ENCODE measurements at places on chromosomes 2 and 18.

DNA sequence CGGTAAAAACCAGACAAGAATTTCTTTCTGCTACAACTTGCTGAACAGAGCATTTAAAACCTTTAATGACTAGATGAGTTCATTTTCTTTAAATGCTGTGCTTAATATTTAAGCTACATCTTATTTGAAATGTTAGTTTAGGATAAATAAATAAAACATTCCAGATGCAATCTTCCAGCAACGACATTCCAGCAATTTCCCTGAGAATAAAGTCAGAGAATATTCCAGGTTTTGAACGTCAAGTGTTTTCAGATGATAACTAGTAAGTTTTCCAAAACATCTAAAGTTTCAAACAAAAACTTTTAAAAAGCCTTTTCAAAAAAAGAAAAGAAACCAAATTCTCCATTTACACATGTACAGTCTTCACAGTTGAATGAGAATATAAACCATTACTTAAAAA is 104.8 kb downstream of the PPP1R1C start:
- no peak for DNase-seq

DNA sequence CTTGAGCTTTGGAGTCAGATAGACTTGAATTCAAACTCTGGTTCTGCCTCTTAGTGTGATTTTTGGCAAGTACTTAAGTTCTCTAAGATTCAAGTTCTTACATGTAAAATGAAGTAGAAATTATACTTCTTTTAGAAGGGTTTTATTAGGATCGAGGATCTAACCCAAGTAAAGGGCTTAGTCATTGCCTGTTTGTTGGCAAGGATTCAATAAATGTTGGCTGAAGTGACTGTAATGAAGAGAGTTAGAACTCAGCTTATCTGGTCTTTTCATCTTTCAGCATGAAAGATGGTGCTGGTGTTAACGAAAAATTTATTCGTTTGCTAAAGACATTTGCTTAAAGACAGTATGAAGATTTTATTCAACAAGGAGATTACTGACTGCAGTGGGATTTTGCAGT is 315.9 kb upstream of the THUMPD2 start:
- DNase-seq, result no peak

- DNase-seq, result no peak
Measured at GRCh38 chr18:63223837-63224236, 95.7 kb downstream of the BCL2 start.

DNA sequence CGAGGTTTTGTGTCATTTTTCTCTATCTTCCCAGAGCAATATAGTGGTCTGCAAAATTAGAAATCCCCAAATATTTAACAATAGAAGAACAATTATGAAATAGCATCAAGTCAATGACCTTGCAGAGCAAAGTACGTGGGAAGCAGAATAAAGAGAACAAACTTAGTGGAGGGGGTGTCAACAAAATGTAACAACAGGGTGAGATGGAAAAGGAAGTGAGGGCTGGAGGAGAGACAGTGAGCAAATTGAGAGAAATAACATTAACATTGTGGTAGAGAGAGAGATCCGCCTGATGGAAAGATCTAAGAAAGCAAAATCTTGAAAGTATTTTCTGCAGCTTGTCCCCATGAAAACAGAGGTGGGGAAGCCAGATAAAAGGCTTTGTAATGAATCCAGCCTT is 23.4 kb downstream of the ARHGAP15 start:
- no peak for DNase-seq

- no peak for DNase-seq
Measured at GRCh38 chr18:11830585-11830984, 20.6 kb upstream of the CHMP1B start.

GRCh38 chr18:55262021-55262560 is 302.8 kb upstream of the CCDC68 start:
- no peak for DNase-seq
